T-helper 1 cell (primary cell): ENCODE measurements at places on chromosomes 3 and 15.

DNA sequence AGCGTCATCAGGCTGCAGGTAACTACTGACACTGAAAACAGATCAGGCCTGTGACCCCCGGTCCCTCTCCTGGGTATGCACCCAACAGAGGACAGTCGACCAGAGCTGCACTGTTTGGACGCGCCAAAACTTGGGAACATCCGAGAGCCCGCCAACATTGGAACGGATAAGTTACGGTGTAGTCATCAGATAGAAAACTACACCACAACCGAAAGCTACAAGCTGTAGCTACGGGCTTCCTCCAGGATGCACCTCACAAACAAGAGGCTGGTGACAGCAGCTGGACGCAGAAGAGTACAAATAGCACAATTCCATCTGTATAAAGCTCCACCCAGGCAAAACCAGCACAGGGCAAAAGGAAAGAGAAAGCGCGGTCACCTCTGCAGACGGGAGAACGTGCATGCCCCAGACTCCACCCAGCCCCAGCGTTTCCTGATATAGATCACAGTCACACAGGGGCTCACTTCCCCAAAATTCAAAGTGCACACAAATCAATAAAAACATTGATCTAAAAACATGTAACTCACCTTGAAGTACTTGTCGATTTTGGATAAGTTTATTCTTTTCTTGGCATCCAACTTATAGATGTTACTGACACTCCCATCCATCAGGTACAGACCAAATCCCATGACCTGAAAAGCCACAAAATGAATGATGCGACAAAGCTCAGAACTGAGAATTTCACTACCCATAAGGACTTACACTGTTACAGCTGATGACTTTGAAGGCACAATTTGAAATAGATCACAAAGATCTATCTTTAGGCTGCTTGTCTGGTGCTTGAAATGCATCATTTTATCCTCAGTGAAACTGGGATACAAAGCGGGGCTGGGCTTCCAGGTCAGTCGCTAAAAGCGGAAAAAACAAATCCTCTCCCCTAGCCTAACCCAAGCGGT, 43.3 kb downstream of the CYFIP1 start:
- DNase-seq, result no peak

- no peak for DNase-seq
Observed at GRCh38 chr3:81173514-81173913, 587.9 kb downstream of the GBE1 start.

DNA sequence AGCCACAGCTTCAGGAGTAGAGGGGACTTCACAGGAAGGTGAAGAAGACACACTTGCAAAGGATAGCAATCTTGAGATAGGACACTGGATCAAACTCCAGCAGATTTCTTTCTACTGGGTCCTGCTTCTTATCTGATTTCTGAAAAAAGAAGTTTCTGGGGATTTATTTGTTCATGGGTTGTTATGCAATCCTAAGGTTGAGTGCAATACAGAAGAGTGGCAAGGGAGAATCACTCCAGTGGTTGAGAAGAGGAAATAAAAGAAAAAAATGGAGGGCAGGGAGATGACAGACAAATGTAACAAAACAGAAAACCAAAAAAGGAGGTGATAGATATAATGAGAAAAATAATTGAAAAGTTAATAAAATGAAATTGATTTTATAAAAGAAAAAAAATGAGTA, 858.3 kb downstream of the TUSC7 start:
- no peak for DNase-seq

DNA sequence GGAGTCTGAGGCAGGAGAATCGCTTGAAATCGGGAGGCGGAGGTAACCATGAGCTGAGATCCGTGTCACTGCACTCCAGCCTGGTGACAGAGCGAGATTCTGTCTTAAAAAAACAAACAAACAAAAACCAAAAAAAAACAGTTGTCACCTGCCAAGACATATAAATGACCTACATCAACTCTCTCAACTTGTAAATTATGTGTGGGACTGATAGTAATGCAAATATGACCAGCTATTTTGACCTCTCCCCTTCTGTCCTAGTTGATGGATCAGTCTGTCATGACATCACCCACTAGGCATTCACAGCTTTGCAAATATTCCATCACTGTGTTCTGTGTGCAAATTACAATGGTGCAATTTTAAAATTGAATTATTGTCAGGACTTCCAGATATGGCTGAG, 175.4 kb downstream of the EBLN2 start:
- DNase-seq, result no peak

DNA sequence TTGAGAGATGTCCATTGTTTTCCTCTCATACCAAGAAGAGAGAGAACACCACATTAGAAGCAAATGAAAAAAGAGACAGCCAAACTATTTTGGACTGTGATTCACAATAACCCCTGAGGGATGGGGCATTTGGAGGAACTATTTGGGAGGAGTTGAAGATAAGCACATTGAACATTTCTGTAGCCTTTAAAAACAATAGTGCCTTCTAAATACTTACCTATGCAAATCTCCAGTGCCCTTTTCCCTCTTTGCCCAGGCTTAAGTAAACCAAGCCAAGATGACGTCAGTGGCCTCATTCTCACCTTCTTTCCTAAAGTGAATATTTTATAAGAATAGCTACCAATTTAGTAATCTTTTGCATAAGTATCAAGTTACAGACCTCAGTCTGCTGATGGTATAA, 89.7 kb upstream of the COL8A1 start:
- DNase-seq, result no peak
